ENCODE measurements at places on chromosomes 6 and 20.

GRCh38 chr6:111938710-111939109 is 65.5 kb upstream of the FYN start:
- DNase-seq, result no peak

GRCh38 chr6:74063391-74063790 is 367.4 kb downstream of the CD109 start:
- no peak for DNase-seq

GRCh38 chr20:36998652-36999051 is 47.1 kb upstream of the SAMHD1 start:
- no peak for DNase-seq

GRCh38 chr6:147941143-147941542 is 401.5 kb upstream of the SASH1 start:
- no peak for DNase-seq

DNA sequence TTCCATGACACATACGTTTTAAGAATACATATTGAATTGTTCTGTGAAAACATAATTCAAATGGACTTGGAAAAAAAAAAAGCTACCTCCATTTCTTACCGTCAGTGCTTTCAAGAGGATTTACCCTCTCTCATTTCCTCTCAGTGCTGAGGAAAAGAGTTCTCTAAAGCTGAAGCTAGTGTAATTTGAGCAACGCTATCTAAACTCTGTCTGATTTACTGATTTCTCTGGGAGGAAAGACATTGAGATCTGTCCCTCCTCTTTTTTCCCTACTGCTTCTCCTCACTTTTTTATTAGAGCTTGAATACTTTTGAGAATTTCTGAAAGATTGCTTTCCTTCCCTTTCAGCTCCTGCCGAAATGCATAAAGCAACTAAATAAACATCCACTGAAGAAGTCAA is 41.2 kb upstream of the GRIK2 start:
- DNase-seq, result no peak
